ENCODE measurements at places on chromosomes 7 and 10. TPM values are rescaled to one million over a fixed set of nuclear protein-coding genes. Genes with fewer than 3 reads are reported as not detected.

The FAM185A gene
- total RNA-seq, result 19.8 TPM

The SVOPL gene
- total RNA-seq, result not detected

The ACTA2 gene
- 61.5 TPM for total RNA-seq

DNA sequence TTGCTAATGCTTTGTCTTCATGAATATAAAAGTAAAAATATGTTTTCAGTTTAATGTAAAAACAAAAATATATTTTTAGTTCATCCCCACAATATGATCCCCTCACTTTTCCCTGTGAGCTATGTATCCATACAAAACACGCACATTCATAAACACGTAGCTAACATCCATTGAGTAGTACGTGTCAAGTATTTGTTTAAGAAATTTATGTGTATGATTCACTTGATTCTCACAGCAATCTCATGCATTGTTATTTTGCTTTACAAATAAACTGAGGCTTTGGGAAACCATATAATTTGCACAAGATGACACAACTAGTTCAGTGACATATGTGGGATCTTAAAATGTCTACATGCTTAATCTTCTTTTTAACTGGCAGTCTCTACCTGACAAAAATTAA, 329.6 kb upstream of the SEMA3C start:
- no peak overlapping the region for H3K27ac ChIP-seq
- no peaks in the 10 kb centered on the region for H3K27me3 ChIP-seq
- no peaks in the 10 kb centered on the region for H3K36me3 ChIP-seq

The ATRNL1 gene
- total RNA-seq, result 6.3 TPM

The ADGRA1 gene
- 0.40 TPM for total RNA-seq

GRCh38 chr7:47444376-47445098, 137.4 kb downstream of the TNS3 start:
- H3K4me1 ChIP-seq, result peaks cover 3% of the 10 kb centered on the region
- DNase-seq, result peak; percentile 56
- no peaks in the 10 kb centered on the region for H3K27me3 ChIP-seq
- no peaks in the 10 kb centered on the region for H3K36me3 ChIP-seq

DNA sequence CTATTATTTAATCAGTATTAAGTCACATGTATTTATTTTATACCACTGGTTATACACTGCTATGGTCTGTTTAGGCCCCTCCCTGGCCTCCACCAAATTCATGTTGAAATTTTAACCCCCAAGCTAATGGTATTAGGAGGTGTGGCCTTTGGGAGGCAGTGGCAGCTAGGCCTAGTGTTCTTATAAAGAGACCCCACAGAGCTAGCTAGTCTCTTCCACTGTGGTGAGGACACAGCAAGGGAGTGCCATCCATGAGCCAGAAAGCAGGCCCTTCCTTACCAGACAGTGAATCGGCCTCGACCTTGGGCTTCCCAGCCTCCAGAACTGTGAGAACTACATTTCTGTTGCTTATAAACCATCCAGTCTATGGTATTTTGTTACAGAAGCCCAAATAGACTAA, 28.7 kb downstream of the RBM48 start:
- DNase-seq, result no peak
- H3K36me3 ChIP-seq, result no peaks in the 10 kb centered on the region
- H3K27me3 ChIP-seq, result no peaks in the 10 kb centered on the region
- no peak overlapping the region for H3K4me3 ChIP-seq

The MACC1 gene
- 2.6 TPM for total RNA-seq

DNA sequence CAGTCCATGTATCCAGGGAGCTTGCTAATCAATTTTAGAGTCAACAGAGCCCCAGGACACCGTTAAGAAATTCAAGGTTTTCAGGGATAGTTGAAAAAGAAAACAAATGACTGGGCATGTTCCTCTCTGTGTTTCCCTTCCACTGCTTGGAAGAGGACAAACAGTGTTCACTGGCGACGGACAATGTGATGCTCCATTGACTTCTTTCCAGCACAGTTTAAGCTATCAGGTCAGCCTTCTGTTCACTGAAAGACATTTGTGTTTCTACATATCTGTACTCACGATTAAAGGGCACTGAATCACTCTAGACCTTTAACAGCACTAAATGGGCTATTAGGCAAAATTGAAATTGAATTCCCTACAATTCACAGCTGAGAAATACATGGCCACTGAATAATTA, 123.6 kb downstream of the RNLS start:
- peak; percentile 45 for DNase-seq
- H3K36me3 ChIP-seq, result no peaks in the 10 kb centered on the region
- H3K27me3 ChIP-seq, result no peaks in the 10 kb centered on the region
- no peak overlapping the region for H3K27ac ChIP-seq
- peaks cover 6% of the 10 kb centered on the region for H3K4me1 ChIP-seq
- H3K4me3 ChIP-seq, result no peak overlapping the region

GRCh38 chr7:5230265-5231067, 40.4 kb downstream of the WIPI2 start:
- DNase-seq, result peak; percentile 56
- H3K27ac ChIP-seq, result no peak overlapping the region

DNA sequence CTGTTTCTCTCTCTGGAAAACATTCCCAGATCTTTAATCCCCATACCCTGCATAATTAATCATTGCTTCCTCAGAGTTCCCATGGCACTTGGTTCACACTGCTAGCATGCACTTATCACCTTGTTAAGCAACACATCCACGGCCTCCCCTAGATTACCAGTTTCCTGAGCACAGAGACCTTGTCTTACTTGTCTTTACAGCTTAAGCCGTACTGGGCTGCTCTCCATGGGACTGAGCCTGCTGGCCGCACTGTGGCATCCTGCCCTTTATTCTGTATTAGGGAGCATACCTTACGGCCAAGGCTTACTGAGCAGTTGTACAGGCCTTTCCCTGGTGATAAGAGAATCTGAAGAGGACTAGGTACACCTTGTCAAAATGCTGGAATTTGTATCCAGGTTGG, 190.2 kb downstream of the REEP3 start:
- no peaks in the 10 kb centered on the region for H3K27me3 ChIP-seq
- H3K27ac ChIP-seq, result peak overlapping the region; percentile 85
- DNase-seq, result peak; percentile 22
- peaks cover 36% of the 10 kb centered on the region for H3K4me1 ChIP-seq
- H3K4me3 ChIP-seq, result no peak overlapping the region

The RPEL1 gene
- total RNA-seq, result not detected

The HOXA4 gene
- 0.56 TPM for total RNA-seq

DNA sequence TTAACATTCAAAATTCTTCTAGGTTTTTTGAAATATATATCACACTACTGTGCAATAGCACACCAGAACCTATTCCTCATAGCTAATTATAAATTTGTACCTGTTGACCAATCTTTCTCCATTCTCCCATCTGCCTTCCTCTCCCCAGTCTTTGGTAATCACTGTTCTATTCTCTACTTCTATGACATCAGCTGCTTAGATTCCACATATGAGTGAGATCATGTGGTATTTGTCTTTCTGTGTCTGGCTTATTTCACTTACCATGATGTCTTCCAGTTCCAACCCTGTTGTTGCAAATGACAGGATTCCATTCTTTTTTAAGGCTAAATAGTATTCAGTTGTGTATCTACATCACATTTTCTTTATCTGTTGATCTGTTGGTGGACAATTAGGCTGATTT, 54.4 kb upstream of the CCDC6 start:
- H3K36me3 ChIP-seq, result no peaks in the 10 kb centered on the region
- H3K4me3 ChIP-seq, result no peak overlapping the region
- peaks cover 14% of the 10 kb centered on the region for H3K4me1 ChIP-seq
- DNase-seq, result no peak
- H3K27ac ChIP-seq, result no peak overlapping the region
- no peaks in the 10 kb centered on the region for H3K27me3 ChIP-seq

The RET gene
- total RNA-seq, result 0.27 TPM

DNA sequence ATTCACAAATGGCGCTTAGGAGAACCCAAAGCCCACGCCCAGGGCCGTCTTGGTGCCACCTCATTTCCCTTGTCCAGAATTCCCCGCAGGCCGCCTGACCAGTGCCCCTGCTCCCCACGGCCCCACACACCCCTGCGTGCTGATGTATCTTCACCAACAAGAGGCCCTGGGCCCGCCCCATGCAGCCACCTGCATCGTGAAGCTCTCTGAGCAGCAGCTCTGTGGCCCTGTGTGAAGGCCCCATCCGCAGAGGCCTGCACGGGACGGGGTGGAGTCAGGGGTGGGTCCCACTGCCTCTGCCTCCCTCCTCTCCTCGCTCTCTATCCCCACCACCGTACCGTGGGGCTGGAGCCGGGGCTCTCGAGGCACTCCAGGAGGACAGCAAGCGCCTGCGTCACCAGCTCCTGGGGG, 14.7 kb downstream of the BRAT1 start:
- no peak overlapping the region for H3K4me3 ChIP-seq
- no peak overlapping the region for H3K27ac ChIP-seq
- H3K36me3 ChIP-seq, result peaks cover 38% of the 10 kb centered on the region
- no peaks in the 10 kb centered on the region for H3K4me1 ChIP-seq
- no peaks in the 10 kb centered on the region for H3K27me3 ChIP-seq

GRCh38 chr7:85719981-85720953, 533.4 kb upstream of the SEMA3D start:
- H3K4me3 ChIP-seq, result no peak overlapping the region
- no peaks in the 10 kb centered on the region for H3K36me3 ChIP-seq
- no peaks in the 10 kb centered on the region for H3K4me1 ChIP-seq
- no peak for DNase-seq
- H3K27me3 ChIP-seq, result no peaks in the 10 kb centered on the region
- H3K27ac ChIP-seq, result no peak overlapping the region

GRCh38 chr7:2289111-2289586, 25.1 kb downstream of the SNX8 start:
- H3K4me1 ChIP-seq, result no peaks in the 10 kb centered on the region
- no peak overlapping the region for H3K4me3 ChIP-seq
- H3K27ac ChIP-seq, result no peak overlapping the region
- no peaks in the 10 kb centered on the region for H3K36me3 ChIP-seq
- H3K27me3 ChIP-seq, result no peaks in the 10 kb centered on the region

GRCh38 chr10:88920986-88921593, 31.5 kb downstream of the ACTA2 start:
- H3K4me1 ChIP-seq, result peaks cover 11% of the 10 kb centered on the region
- H3K36me3 ChIP-seq, result no peaks in the 10 kb centered on the region
- H3K27me3 ChIP-seq, result no peaks in the 10 kb centered on the region
- no peak overlapping the region for H3K27ac ChIP-seq

The MOGAT3 gene
- total RNA-seq, result not detected

DNA sequence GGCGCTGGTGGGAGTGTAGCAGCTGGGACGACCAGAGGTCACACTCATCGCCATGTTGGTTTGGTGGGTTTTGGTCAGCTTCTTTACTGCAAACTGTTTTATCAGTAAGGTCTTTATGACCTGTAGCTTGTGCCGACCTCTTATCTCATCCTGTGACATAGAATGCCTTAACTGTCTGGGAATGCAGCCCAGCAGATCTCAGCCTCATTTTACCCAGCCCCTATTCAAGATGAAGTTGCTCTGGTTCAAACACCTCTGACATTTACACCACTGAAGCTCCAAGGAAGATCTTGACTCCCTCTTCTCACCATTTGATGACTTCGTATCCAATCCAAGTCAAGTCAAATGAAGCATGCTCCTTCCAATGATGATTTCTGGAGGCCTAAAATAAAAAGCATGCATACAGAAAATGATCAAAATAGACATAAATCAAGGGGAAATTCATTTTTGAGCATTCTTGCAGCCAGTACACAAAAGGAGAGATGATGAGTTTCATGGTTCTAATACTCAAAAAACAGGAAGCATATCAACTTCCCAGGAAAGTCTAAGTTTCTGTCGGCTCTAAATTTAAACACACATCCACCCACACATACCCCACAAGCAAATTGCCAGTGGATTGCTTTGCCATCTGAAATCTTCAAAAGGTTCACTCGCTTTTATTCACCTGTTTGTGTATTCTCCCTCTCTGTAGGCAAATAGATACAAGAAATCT, 2.4 kb upstream of the PSMG3 start:
- no peaks in the 10 kb centered on the region for H3K27me3 ChIP-seq
- peaks cover 17% of the 10 kb centered on the region for H3K4me1 ChIP-seq
- H3K36me3 ChIP-seq, result no peaks in the 10 kb centered on the region
- no peak for DNase-seq
- H3K27ac ChIP-seq, result no peak overlapping the region

GRCh38 chr10:113576852-113577251, 24.0 kb downstream of the HABP2 start:
- H3K4me1 ChIP-seq, result no peaks in the 10 kb centered on the region
- DNase-seq, result no peak
- H3K27me3 ChIP-seq, result no peaks in the 10 kb centered on the region
- H3K4me3 ChIP-seq, result no peak overlapping the region
- no peak overlapping the region for H3K27ac ChIP-seq

GRCh38 chr10:109988212-109988596, 19.6 kb upstream of the ADD3 start:
- H3K4me1 ChIP-seq, result no peaks in the 10 kb centered on the region
- no peaks in the 10 kb centered on the region for H3K27me3 ChIP-seq
- H3K27ac ChIP-seq, result no peak overlapping the region

DNA sequence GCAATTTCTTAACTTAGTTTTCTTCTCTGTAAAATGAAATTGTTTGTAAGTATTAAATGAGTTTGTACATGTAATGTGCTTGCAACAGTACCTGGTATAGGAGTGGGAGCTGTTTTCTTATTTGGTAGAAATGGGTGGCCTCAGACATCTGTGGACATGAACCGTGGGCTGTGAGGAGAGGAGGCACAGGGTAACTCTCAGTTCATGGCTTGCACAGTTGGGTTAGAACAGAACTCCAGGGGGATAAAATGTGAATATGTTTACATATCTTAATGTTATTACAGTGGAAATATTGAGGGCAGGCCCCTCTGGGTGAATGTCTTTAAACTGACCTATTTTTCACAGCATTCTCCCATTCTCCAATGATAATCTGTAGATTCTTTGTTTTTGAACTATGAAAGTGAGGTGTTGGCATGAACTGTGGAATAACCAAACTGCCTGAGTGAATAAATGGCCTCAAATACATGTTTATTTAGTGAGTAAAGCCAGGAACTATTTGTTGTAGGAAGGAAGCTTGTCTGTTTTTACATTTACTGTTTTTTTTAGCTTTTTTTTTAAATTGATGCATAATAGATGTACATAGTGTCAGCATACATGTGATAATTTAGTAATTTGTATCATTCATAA, 2.6 kb downstream of the ABCA13 start:
- no peaks in the 10 kb centered on the region for H3K27me3 ChIP-seq
- no peak for DNase-seq
- no peaks in the 10 kb centered on the region for H3K36me3 ChIP-seq
- H3K27ac ChIP-seq, result no peak overlapping the region

DNA sequence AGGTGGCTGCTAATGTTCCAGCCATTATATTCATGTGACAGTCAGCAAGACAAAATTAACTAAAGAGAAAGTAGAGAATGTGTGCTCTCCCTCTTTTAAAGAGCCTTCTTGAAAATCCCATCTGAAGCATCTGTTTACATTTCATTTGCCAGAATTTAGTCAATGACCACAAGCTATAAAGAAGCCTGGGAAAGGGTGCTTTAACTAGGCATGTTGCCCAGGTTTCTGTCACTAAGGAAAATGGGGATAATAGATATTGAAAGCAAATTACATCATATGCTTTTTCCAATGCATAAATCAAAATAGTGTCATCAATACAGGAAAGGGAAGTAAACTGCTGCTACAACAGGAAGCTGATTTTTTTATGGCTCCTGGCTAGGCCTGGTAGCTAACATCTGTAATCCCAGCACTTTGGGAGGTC, 67.7 kb downstream of the ELAPOR2 start:
- H3K36me3 ChIP-seq, result no peaks in the 10 kb centered on the region
- H3K4me3 ChIP-seq, result no peak overlapping the region
- no peak for DNase-seq
- H3K4me1 ChIP-seq, result no peaks in the 10 kb centered on the region
- H3K27ac ChIP-seq, result no peak overlapping the region
- H3K27me3 ChIP-seq, result no peaks in the 10 kb centered on the region

GRCh38 chr7:41052736-41053135, 650.2 kb downstream of the INHBA start:
- H3K36me3 ChIP-seq, result no peaks in the 10 kb centered on the region
- no peaks in the 10 kb centered on the region for H3K27me3 ChIP-seq
- H3K4me1 ChIP-seq, result no peaks in the 10 kb centered on the region
- no peak overlapping the region for H3K27ac ChIP-seq

The PRKAR2B gene
- 6.2 TPM for total RNA-seq

All from thyroid gland (tissue), 4 donors.